Fibroblast of lung (primary cell): ENCODE measurements at places on chromosomes 3 and 15. TPM values are rescaled to one million over a fixed set of nuclear protein-coding genes. Genes with fewer than 3 reads are reported as not detected.
A peak's percentile ranks its signal among the peaks of the same experiment; 100 is the strongest.

- peaks cover 4% of the 10 kb centered on the region for H3K36me3 ChIP-seq
- peaks cover 15% of the 10 kb centered on the region for H3K4me1 ChIP-seq
- H3K27ac ChIP-seq, result peak overlapping the region; percentile 39
- H3K27me3 ChIP-seq, result no peaks in the 10 kb centered on the region
- peak; percentile 75 for DNase-seq
Observed at GRCh38 chr15:80777137-80777536, 2.0 kb upstream of the CEMIP start.

GRCh38 chr15:64535460-64536243, 75.3 kb downstream of the ZNF609 start:
- no peaks in the 10 kb centered on the region for H3K36me3 ChIP-seq
- DNase-seq, result no peak
- peak overlapping the region; percentile 42 for H3K27ac ChIP-seq
- no peaks in the 10 kb centered on the region for H3K27me3 ChIP-seq

- no peaks in the 10 kb centered on the region for H3K4me1 ChIP-seq
- DNase-seq, result no peak
- no peaks in the 10 kb centered on the region for H3K27me3 ChIP-seq
- no peak overlapping the region for H3K27ac ChIP-seq
- no peaks in the 10 kb centered on the region for H3K36me3 ChIP-seq
Observed at GRCh38 chr3:153973722-153974265, 147.4 kb upstream of the ARHGEF26 start.

- no peaks in the 10 kb centered on the region for H3K4me1 ChIP-seq
- no peaks in the 10 kb centered on the region for H3K27me3 ChIP-seq
- no peaks in the 10 kb centered on the region for H3K36me3 ChIP-seq
- H3K27ac ChIP-seq, result no peak overlapping the region
- no peak overlapping the region for H3K4me3 ChIP-seq
- no peak for DNase-seq
Observed at GRCh38 chr15:45169608-45170480, 17.9 kb downstream of the SHF start.

- H3K27me3 ChIP-seq, result peaks cover 3% of the 10 kb centered on the region
- H3K4me3 ChIP-seq, result no peak overlapping the region
- peaks cover 2% of the 10 kb centered on the region for H3K4me1 ChIP-seq
- H3K36me3 ChIP-seq, result no peaks in the 10 kb centered on the region
- no peak for DNase-seq
- H3K27ac ChIP-seq, result no peak overlapping the region
Observed at GRCh38 chr3:71956716-71957115, 171.8 kb upstream of the PROK2 start.

Gene PGBD4
- polyA plus RNA-seq, result 1.4 and 1.6 TPM in 2 replicates

Gene FEZF2
- polyA plus RNA-seq, result 0.02 TPM in 1 of 2 replicates, not detected in the other

DNA sequence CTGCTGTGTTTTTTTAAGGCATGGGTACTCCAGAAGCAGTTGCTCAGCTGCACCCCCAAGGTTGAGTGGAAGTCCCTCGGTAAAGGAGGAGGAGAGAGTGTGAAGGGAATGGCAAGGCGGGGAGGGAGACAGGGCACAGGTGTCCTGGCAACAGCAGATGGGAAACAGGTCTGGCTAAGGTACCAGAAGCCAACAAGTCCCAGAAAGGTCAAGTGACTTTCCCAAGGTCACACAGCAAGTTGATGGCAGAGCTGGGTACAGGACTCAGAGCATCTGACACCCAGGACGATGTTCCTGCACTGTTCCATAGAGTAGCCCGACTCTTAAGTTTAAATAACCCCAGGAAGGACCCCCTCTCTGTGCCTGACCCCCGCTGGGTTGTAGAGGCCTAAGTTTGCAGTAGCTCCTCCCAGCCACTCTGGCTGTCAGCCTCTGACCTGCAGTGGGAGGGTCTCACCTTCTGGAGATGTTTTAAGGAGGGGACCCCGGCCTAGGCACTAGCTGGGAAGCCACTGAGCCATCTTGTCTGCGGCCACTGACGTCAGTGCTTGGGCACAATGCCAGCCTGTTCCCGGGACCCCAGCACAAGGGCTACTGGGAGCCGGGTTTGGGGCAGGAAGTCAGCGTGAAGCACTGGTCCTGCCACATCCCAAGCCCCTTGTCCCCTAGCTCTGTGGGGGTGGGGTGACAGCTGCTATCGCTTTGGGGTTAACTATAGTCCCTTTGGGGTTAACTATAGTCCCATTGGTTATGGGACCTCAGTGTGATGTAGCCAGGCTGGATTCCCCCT, 10.5 kb downstream of the CSK start:
- H3K27ac ChIP-seq, result no peak overlapping the region
- no peak for DNase-seq
- H3K4me1 ChIP-seq, result peaks cover 40% of the 10 kb centered on the region
- H3K36me3 ChIP-seq, result no peaks in the 10 kb centered on the region

DNA sequence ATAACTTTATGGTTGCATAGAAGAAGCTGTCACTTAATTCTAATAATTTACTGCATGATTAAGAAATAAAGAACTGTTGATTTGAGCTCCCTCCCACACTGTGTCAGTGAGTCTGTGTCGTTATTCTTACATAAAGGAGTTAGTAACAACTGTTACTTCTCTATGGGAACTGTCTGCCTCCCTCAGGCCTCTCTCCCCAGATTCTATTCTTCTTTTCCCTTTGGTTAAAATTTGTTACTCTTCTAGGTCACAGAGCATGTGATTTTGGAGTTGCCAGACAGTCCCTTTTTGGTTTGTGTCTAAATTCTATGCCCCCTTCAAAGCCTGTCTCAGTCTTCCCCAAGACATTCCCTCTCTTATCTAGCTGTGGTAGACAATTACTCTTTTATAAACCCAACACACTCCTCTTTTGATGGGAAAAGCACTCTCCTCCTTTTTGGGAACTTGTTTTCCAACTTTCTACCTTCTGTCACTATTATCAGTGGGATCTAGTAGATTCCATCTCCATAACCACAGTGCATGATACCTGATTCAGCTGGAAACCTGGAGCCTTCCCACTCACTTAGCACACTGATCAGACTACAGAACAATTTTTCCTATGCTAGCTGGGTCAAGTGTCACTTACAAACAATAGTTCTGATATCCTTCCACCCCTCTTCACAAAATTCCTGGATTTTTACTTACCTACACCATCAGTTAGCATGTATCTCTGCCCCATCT, 422.1 kb upstream of the TGFBR2 start:
- no peak overlapping the region for H3K27ac ChIP-seq
- H3K4me3 ChIP-seq, result no peak overlapping the region
- H3K27me3 ChIP-seq, result no peaks in the 10 kb centered on the region
- DNase-seq, result no peak

- no peaks in the 10 kb centered on the region for H3K36me3 ChIP-seq
Observed at GRCh38 chr3:109924196-109924595, 586.9 kb upstream of the DPPA4 start.

Gene KNL1
- 3.9 and 14.5 TPM in 2 replicates for polyA plus RNA-seq

Gene BRK1
- polyA plus RNA-seq, result 303 and 326 TPM in 2 replicates

Gene SUSD5
- polyA plus RNA-seq, result 0.75 and 1.4 TPM in 2 replicates

Gene ANKDD1A
- polyA plus RNA-seq, result 3.2 and 8.2 TPM in 2 replicates

DNA sequence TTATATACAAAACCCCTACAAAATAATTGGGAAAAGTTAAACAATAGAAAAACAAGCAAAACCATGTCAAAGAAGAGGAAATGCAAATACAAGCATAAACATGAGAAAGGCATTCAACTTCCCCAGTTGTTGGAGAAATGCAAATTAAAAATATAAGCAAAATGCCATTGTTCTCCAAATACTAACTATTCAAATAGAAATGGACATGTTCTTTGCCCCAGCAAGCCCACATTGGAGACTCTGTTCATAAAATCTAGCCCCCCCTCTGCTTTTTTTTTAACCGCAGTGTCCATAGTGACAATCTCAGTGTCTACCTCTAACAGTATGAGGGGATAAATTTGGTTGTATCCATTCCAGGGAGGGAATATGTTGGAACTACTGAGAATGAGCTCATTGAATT, 59.7 kb upstream of the LCTL start:
- no peak for DNase-seq
- no peak overlapping the region for H3K4me3 ChIP-seq
- peaks cover 5% of the 10 kb centered on the region for H3K4me1 ChIP-seq
- H3K36me3 ChIP-seq, result no peaks in the 10 kb centered on the region
- H3K27me3 ChIP-seq, result no peaks in the 10 kb centered on the region

- no peak overlapping the region for H3K27ac ChIP-seq
- H3K36me3 ChIP-seq, result no peaks in the 10 kb centered on the region
- no peaks in the 10 kb centered on the region for H3K4me1 ChIP-seq
- no peaks in the 10 kb centered on the region for H3K27me3 ChIP-seq
Observed at GRCh38 chr3:159137949-159138348, 336.1 kb downstream of the MFSD1 start.

DNA sequence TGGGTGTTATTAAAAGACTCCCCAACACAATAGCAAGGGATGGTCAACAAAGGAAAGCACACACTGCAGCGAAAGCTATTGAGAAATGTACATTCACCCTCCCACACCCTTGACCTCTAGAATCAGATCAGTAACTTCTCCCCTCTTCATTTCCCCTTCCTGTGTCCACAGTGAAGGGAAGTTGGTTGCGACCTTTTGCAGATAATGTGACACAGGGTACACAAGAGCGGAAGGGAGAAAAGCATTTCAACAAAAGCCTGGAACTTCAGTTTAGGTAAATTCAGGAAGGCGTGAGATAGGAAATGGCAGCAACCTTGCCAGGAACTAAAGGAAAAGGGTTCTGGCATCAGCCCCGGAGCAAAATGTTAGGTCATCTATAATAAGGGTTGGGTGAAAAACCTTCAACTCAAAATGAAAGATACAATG, 899.8 kb downstream of the MCTP2 start:
- no peak for DNase-seq
- H3K36me3 ChIP-seq, result no peaks in the 10 kb centered on the region
- no peak overlapping the region for H3K4me3 ChIP-seq
- no peak overlapping the region for H3K27ac ChIP-seq
- no peaks in the 10 kb centered on the region for H3K27me3 ChIP-seq

Gene BLM
- polyA plus RNA-seq, result 1.7 and 3.7 TPM in 2 replicates

DNA sequence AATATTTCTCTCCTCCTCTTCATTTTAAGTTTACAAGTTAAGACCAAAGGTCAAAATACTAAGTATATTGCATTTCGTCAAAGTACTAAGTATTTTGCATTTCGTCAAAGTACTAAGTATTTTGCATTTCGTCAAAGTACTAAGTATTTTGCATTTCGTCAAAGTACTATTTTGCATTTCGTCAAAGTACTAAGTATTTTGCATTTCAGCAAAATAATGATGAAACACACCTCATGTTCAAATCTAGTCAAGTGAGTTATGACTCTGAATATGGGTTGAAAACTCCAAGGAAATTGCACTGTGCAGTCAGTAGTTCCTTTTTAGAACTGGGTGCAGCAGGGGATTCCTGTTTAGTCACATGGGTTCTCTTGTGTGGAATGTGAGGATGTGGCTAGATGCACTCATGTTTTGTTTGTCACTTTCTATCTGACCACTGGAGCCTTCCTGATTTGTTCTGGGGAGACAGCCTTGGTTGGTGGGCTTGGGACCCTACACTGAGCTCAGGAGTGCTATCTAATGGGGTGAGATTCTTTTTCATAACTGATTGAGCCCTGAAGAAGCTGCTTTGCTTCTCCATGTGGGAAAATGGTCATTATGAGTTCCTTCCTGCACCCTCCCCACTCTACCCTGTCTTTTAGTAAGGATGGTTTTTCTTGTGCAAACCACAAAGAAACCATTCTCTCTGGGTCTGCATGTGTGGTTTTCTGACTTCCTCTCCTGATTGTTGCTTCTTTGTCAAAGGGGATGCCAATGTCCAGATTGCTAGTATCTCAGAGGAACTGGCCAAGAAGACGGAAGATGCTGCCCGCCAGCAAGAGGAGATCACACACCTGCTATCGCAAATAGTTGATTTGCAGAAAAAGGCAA, 73.4 kb downstream of the CCK start:
- H3K4me3 ChIP-seq, result no peak overlapping the region
- no peak for DNase-seq
- no peaks in the 10 kb centered on the region for H3K27me3 ChIP-seq
- H3K4me1 ChIP-seq, result no peaks in the 10 kb centered on the region

GRCh38 chr3:118229196-118229595, 805.5 kb downstream of the IGSF11 start:
- no peaks in the 10 kb centered on the region for H3K27me3 ChIP-seq
- H3K27ac ChIP-seq, result no peak overlapping the region
- H3K4me1 ChIP-seq, result no peaks in the 10 kb centered on the region
- H3K36me3 ChIP-seq, result no peaks in the 10 kb centered on the region
- no peak overlapping the region for H3K4me3 ChIP-seq

Gene GOLGA6A
- not detected in 2 replicates for polyA plus RNA-seq

Gene CKMT1B
- polyA plus RNA-seq, result 0.03 TPM in 1 of 2 replicates, not detected in the other

DNA sequence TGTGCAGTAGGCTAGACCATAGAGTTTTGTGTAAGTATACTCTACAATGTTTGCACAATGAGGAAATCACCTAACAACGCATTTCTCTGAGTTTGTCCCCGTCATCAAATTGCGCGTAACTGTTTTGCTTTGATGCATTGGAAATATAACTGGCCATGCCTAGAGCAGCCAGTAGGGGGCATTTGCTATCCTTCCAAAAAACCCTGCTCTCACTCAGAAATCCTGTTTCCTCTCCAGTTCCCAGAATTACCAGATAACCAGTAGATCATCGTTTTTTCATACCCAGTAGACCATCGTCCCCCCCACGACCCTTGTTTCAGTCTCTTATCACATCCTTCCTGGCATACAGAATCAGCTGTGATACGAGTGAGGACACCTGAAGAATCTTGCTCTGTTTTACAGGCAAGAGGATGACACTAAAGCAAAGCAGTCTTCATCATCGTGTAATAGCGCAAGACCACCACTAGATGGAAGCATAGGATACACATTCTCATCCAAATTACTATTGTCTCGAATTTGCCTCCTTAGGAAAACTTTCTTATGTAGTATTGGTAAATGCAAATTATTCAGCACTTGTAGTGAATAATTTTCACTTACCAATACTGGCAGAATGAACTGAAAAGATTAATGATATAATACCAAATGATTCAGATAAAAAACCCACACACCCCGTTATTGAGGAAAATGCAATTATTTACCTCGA, 4.4 kb upstream of the GABRR3 start:
- peak overlapping the region; percentile 60 for H3K4me3 ChIP-seq
- no peaks in the 10 kb centered on the region for H3K36me3 ChIP-seq
- H3K27me3 ChIP-seq, result no peaks in the 10 kb centered on the region
- no peak overlapping the region for H3K27ac ChIP-seq

DNA sequence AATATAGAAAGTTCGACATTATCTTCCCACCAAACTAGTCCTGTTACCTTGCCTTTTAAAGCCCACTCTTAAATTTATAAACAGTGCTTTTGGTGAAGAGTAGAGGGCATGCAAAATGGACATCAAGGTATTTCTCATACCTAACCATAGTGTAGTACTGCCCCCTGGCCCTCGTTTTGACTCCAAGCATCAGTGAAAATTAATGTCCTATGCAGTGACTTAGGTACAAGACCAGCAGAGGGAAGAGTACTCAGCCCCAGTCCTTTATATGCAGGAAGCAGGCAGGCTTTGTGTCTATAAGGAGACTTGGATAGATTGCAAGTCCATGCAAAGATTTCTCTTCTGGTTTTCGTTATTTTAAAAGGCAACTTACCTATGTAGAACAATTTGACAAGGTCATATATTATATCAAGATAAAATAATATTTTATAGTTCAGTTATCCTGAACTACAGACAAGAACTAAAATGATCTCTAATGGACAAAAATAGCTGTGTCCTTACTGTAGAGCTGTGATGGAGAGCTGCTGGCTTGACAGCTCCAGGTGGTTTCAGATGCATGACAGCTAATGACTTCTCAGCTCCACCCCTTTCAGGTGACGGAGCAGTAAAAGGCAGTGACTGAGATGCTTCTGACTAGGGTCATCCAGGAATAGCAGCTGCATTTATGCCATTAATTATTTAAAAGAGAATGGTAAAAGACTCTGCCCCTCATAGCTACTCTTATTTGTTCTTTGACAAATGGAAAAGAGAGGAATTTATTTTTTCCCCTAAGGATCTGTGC, 646.1 kb downstream of the SQOR start:
- no peak overlapping the region for H3K27ac ChIP-seq
- no peaks in the 10 kb centered on the region for H3K36me3 ChIP-seq
- no peak for DNase-seq
- H3K4me3 ChIP-seq, result no peak overlapping the region
